Stimulated activated CD8-positive, alpha-beta memory T cell treated with anti-CD3 and anti-CD28 coated beads, Interleukin-15, amount 100 ng/mL, for 48 hours (primary cell): ENCODE measurements at places on chromosomes 4 and X.

GRCh38 chr4:187944179-187944578 is 51.4 kb upstream of the ZFP42 start:
- no peak for DNase-seq

GRCh38 chrX:49053223-49054072 is 5.4 kb upstream of the CCDC120 start:
- DNase-seq = peak; percentile 62

- no peak for DNase-seq
Measured at GRCh38 chrX:37613933-37614332, 42.5 kb downstream of the LANCL3 start.

DNA sequence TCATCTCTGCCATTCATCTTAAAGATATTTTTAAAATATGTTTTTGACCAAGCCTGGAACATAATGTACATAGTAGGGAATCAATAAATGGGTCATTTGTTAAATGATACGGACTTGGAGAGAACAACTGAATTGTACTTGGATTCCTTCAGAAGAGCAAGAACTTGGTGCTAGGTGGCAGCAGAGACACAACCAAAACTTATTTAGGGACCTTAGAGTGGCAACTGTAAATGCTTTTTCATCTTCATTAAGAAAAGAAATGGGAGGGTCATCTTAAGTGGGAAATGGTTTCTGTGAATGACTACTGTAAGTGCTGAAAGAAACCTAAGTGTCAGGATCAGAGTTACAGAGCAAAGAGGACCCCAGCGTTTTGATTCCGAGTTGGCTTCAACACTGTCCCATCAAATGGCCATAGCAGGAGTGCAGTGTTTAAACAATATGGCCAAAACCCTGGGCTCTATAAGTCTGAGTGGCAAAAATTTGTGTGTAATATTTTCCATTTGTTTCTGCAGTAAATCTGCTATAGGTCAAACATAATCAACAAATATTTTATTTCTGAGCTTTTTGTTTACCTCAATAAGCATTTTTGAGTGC is 213.6 kb downstream of the PALLD start:
- no peak for DNase-seq

DNA sequence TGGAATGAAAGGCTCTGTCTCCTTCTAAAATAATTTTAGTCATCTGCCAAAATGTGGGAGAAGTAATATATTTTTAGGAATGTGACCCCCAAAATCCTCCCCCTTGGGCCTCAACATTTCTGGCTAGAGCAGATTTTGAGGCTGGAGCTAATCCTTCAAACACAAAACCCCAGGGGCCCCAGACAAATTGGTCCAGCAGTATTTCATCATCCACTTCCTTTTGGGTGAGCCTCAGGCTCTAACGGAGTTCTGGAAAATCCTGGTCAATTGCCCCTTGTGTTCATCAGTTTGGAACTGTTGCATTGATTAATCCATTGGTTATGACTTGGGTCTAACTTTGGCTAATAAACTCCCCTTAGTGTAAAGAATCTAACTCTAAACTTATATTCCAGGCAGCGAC is 67.4 kb upstream of the PCDH19 start:
- DNase-seq = no peak

- no peak for DNase-seq
Measured at GRCh38 chrX:3166670-3167455, 125.6 kb downstream of the ARSF start.

DNA sequence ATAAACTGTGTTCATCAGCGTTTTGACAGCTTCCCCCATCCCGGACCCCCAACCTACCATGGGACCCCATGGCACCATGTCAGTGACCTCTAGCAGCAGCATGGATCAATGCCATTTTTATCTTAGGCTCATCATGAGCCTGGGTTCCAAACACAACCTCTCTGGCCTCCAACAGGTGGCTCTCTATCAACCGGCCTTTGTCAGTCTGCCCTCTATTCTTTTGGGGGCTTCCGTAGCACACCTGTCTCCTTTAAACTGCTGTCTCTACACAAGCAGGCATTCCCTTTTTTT is 721 bp upstream of the TMEM150C start:
- DNase-seq = no peak

- DNase-seq = no peak
Measured at GRCh38 chr4:2651546-2651945, 104.6 kb downstream of the TNIP2 start.

DNA sequence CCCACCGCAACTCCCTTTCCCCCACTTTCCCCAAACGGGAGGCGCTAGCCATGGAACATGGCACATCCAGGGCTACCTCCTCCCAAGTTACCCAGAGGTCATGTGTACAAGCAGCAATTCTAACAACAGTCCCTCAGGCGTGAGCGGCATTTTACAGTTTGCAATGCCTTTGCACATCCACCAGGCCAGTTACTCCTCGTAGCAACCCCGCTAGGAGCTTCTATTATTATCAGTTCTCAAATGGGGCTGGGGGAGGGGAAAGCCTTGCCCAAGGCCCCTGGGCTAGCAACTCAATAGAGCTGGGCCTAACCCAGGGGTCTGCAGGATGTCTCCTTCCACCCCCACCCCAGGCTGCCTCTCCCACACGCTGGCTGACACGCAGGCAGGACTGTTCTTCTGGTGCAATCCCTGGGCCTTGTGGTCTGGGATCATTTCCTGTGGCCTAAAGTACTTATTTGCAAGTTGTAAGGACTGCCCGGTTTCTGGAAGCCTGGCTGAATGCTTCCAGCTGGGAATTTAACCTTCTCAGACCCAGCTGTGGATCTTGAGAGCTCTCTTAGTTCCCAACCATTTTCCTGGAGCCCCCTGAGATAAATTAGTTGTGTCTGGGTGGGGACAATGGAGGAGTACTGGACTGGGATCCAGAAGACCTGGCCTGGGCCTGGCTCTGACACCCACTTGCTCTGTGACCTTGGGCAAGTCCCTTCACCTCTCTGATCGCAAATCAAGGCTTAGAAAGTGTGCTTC is 27.7 kb downstream of the PJA1 start:
- DNase-seq = no peak

DNA sequence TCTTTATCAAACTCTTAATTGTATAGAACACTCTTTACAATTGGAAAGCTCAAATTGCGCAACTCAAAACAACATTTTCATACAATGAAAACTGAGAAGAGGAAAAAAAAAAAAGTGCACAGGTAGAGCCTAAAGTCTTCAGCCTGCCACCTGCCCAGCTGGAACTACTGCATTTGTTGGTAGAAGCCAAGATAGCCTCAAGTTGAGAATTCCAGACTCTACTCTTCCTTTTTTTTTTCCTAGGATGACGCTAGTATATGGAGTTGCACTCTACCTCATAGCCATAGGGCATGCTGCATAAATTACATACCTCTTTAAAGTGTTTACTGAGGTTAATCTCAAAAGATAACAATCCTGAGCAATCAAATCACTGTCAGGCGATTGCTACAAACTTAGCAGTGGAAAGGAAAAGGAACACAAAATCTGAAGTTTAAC is 13.6 kb downstream of the ABCG2 start:
- no peak for DNase-seq

- DNase-seq = no peak
Measured at GRCh38 chrX:1215123-1215823, 2.8 kb upstream of the CRLF2 start.

- DNase-seq = no peak
Measured at GRCh38 chrX:133542476-133542875, 127.2 kb upstream of the GPC4 start.

DNA sequence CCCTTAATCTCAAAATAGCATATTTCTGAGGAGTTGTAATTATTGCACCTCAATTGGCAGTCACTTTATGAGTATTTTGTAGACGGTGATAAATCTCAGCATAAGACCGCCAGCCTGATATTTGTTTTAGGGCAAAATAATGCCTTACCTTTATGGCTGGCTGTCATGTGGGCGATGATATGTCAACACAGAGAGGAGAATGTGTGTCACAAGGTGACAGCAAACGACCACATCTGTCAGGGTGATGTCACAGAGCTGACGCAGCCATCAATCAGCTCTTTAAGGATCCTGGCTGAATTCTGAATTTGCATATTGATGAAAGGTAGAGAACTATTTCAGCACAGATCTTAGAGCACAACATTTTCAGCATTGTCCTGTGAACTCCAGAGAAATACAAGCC is 209.7 kb downstream of the CEP135 start:
- DNase-seq = no peak

DNA sequence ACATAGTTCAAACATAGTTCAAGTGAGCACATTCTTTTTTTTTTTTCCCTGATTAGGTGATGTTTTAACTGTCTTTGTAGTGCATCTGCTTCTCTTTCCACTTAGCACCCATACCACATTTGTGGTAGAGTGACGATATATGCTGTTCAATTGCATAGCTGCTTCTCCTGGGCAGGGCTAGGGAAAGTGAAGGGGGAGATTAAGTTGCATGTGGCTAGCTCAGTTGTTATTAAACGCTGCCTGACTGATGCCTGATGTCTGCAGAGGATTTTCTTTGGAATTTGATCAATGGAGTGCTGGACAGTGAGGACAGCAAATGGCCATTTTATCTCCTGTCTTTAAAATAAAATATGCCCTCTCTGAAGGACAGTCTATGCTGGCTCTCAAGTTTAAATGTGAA is 63.7 kb downstream of the ANK2 start:
- no peak for DNase-seq

DNA sequence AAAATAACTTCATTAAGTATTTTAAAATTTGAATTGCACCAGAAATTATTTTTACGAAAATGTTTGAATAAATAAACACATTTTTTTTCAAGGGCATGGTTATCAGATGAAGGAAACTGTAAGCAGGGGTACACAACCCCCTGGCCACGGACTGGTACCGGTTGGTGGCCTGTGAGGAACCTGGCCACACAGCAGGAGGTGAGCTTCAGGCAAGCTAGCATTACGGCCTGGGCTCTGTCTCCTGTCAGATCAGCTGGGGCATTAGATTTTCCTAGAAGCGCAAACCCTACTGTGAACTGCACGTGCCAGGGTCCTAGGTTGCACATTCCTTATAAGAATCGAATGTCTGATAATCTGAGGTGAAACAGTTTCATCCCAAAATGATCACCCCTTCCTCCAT is 1499.7 kb upstream of the AGA start:
- no peak for DNase-seq

GRCh38 chr4:146191766-146192458 is 16.4 kb downstream of the LSM6 start:
- DNase-seq = no peak

DNA sequence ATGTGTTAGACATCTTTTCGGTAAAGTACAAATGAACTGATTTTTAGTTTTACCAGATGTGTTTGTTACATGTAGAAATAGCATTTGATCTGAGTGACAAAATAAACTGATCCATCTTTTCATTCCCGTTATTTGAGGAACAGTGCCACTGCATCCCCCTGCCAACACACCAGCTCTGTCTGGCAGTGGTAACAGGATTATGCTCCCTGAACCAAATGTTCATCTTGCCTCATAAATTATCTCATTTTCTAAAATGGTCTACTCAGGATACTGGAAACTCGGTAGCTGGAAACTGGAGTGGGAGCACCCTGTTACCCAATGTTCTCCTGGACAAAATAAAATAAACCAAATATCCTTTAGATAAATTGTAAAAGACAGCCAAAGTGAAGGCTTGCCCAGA is 171.6 kb downstream of the FAT4 start:
- DNase-seq = no peak

DNA sequence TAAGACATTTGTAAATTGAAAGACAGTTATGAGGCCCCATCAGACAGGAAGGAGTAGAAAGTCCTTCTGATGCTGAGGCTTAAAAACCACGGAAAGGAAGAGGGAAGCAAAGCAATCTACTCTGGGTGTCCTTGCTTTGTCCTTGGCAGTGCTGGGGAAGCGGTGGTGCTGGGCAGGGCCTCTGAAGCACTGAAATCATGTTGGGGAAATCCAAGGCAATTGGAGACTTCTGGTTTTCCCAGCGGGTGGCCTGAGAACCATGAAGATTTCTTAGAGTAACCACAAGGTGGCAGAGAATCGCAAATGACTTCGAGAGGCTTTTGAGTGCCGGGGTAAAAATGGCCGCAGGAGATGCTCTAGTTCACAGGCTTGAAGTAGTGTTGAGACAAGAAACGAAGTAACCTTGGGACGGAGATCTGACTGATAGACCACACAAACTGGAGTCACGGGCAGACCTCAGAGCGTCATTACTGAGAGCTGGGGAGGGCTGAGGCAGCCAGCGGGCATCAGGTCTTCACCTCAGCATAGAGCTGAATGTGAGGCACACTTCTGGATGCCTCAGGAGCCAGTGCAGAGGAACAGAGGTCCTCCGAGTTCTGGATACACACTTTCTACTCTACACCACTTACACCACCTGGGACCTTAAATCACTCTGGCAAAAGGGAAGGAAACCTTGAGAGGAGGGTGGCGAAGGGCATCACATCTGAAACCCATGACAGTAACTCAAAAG is 130.7 kb upstream of the GPRIN3 start:
- DNase-seq = peak; percentile 8

DNA sequence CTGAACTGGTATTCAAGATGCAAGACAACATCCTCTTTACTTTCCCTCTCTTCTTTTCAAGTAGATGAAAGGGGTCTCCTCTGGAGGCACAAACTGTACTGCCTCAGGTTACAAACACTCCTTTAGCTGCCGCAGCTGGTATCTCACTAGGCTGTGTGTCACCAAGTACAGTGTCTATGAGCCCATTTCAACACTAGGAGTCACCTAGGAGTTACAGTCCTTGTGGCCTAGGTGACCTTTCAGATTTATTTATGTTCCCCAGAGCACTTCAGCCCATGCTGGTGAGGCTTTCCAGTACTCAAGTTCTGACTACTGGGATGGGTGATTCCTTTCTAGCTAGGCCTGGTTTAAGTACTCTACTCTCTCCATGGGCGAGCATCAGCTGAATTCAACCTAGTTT is 32.4 kb upstream of the TMLHE start:
- no peak for DNase-seq

DNA sequence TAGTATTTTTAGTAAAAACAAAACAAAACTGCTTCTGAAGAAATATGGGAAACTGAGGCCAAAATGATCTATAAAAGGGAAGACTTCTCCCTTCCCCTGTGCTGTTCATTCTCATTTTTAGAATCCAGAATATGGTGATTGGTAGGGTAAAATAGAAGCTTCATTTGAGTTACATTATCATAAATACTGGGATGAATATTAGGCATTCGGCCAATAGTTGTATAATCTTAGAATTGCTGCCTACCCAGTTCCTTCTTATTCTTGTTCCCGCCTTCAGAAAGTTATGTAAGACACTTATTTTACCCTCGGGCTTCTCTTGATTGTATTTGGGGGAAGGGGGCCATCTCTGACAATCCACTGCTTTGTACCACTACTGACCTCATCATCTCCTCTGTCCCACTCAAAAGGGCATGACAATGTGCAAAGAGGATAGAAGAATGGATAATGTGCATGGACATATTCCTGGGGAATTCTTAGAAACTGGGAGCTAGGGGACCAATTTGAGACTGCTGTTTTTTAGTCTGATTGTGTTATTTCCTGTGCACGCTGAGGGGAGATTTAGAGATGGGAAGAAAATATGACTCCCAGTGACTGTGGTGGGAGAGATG is 588 bp downstream of the ART3 start:
- no peak for DNase-seq

- DNase-seq = no peak
Measured at GRCh38 chr4:25760518-25761157, 102.2 kb downstream of the SEL1L3 start.

- no peak for DNase-seq
Measured at GRCh38 chrX:119427024-119427794, 28.1 kb downstream of the SLC25A43 start.
